ENCODE measurements at places on chromosomes 4 and X. TPM values are rescaled to one million over a fixed set of nuclear protein-coding genes. Genes with fewer than 3 reads are reported as not detected.

Gene STK32B
- 20.8 TPM for total RNA-seq

Gene DCAF12L2
- total RNA-seq, result not detected

Gene FAM149A
- total RNA-seq, result 0.09 TPM

Gene EPHA5
- not detected for total RNA-seq

Gene SPIN3
- total RNA-seq, result 4.4 TPM

Gene STPG2
- 0.17 TPM for total RNA-seq

Gene PPP4R3C
- total RNA-seq, result not detected

All from dermis lymphatic vessel endothelial cell (primary cell).